ENCODE measurements at places on chromosomes 16 and 17. TPM values are rescaled to one million over a fixed set of nuclear protein-coding genes. Genes with fewer than 3 reads are reported as not detected.

Gene TP53TG3B
- polyA plus RNA-seq = not detected

Gene MAFG
- polyA plus RNA-seq = 21.1 TPM

- H3K4me1 ChIP-seq = no peaks in the 10 kb centered on the region
- no peak for DNase-seq
- H3K36me3 ChIP-seq = peaks cover 20% of the 10 kb centered on the region
- no peak overlapping the region for H3K27ac ChIP-seq
Observed at GRCh38 chr16:19020689-19021088, 37.0 kb downstream of the TMC7 start.

DNA sequence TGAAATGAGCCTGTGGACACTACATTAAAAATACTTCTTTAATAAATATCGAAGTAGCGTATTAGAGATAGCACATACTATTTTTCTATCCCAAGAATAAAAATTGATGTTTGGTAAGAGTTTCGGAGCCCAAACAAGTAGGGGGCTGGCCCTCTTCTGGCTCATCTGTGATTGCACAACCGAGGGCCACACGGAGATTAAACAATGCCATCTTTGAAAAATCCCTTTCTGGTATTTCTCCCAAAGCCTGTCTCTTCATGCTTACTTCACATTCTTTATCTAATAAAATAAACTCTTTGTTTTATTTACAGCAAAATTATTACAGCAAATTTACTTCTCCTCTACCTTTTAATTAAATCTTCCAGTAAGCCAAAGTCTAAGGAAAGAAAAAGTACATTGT is 9.6 kb upstream of the MYH11 start:
- H3K4me1 ChIP-seq = no peaks in the 10 kb centered on the region
- no peak overlapping the region for H3K27ac ChIP-seq
- peaks cover 27% of the 10 kb centered on the region for H3K36me3 ChIP-seq
- no peaks in the 10 kb centered on the region for H3K27me3 ChIP-seq
- no peak overlapping the region for H3K4me3 ChIP-seq

DNA sequence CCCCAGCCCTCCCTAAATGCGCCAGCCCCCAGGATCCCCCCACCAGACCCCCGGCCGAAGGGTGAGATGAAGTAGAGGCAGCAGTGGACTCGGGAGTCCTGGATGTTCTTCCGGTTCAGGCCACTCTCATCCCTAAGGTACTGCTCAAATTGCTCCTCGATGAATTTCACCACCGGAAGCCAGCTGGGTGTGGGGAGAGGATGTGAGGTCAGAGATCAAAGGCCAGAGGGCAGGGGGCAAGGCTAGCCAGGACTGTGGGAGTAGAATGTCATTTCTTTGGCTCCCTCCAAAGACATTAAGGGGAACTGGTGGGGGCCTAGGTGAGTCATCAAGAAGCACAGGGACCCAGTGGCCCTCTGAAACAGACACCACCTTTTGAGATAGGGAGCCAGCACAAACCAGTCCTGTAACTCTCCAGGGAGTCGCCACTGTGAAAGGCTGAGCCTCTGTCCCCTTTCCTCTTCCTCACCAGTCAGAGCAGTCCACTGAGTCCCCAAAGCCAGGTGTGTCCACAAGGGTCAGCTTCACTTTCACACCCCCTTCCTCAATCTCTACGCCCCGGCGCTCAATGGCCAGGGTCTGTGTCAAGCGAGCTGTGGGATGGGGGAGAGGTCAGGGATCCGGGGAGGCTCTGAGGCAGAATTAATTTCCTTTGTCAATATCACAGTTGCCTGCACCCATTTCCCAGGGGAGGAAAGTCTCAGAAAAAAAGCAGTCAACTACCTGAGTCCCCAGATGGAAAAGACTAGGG is 895 bp downstream of the SEPTIN1 start:
- H3K27ac ChIP-seq = no peak overlapping the region
- H3K4me3 ChIP-seq = no peak overlapping the region
- no peak for DNase-seq
- peaks cover 10% of the 10 kb centered on the region for H3K4me1 ChIP-seq
- no peaks in the 10 kb centered on the region for H3K27me3 ChIP-seq
- H3K36me3 ChIP-seq = peaks cover 2% of the 10 kb centered on the region
